ENCODE measurements at places on chromosomes 6 and 20.

DNA sequence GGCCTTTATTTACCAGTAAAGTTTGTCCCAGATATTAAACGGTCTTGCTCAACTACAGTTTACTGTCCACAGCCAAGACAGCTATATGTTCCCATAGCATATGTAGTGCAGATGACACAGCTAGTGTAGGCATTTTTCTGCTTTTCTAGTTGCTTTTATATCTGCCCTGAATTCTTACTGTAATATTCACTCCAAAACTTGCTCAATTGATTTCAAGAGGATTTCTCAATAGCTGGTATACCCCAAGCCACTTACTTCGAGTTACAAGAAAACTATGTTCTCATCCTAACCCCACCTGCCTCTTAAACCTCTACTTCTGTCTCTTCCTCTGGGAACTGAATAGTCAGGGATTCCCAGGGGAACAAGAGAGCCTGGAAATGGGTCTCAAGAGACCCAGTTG, 18.9 kb upstream of the ROS1 start:
- no peak for DNase-seq

DNA sequence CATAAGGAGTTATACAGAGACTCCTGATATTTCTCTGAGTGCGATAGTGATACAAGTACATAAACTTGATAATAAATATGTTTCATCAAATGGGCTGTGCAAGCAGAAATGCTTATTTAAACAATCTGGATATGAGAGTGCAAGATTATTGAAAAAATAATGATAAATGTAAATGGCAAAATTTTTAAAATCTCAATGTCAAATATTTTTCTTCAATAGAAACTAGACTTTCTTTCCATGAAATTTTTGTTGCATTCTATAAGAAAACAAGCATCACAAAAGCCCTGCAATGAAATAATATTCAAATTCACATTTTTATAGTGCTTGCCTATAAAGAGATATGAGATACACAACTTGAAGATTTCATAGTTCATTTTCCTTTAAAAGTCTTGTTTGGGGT, 2.7 kb downstream of the PACRG start:
- no peak for DNase-seq

DNA sequence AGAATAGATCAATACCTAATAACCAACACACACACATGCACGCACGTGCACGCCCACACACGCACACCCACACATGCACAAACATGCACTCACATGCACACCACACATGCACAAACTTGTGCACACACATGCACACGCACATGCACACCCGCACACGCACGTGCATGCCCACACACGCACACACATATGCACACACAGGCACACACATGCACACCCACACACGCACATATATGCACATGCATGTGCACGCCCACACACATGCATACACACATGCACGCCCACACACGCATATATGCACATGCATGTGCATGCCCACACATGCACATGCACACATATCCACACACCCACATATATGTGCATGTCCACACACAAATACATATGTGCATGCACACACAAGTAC, 26.2 kb upstream of the CHRNA4 start:
- no peak for DNase-seq

DNA sequence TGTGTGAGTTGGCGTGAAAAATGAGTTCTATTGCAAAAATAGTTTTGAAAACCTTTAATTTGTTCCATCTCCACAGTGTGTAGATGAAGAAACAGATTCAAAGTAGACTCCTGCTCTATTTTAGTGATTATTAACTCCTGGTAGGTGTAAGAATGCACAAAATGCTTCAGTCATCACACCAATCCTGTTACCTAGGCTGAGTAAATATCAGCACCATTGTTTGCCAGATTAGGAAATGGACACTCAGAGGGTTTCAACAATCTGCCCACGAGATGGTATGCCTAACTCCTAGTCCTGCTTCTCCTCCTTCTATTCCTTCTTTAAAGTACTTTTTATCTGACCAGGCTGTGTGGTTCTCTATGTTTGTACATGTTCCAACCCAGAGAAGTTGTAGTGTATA, 108.9 kb upstream of the AHI1 start:
- no peak for DNase-seq

DNA sequence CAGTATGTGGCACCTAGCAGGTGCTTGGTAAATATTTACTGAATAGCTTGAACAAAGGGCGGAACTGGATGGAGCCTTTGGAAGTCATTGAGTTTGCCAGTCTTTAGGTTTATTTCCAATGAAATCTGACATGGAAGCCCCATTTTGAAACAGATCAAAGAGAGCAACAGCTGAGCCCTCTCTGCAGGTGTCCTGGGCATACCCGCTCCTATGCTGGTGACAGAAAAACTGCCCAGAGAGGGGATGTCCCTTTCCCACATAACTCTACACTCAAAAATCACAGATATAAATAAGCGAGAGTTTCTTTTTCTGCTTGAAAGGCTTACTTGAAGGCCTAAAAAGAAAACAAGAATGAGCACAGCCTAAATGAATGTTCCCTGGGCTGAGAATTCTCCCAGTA, 53.0 kb upstream of the RALY start:
- DNase-seq, result no peak

- no peak for DNase-seq
Observed at GRCh38 chr20:24736131-24736843, 212.8 kb upstream of the CST7 start.

DNA sequence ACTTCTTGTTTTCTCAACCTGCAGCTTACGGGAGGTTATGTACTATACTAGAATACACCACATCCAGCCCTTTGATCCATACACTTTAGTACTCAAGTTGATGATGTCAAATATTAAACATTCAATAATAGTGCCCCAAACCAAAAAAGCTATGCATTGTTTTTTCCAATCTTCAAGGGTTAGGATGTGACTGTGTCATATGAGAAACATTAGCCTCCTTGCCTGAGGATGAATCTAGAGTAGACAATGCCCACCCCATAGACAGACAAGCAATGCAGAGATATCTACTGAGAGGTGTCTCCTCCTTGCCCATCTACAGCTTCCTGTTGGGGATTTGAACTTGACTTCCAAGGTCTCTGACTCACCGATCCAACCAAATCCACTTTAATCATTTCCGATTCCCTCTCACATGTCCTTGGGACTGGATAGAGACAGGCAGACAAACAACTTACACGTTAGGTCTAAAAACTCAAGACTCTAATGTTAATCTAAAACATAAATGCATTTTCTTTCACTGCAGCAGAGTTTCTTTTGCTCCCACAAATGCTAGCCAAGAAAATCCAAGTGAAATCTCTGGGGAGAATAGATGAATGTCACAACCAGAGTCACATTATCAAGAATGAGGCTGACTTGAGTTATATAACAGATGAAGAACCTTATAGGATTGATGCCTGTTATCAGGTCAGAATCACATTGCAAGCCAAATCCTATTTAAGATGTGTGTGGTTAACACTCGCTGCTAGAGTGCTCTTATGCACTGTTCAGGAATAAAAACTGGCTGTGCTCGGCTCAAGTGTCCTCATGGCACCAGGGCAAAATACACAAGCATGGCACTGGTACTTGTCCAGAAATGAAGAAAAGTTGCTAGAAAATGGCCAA, 75.5 kb upstream of the TNFAIP3 start:
- DNase-seq, result no peak

GRCh38 chr20:14336686-14337085, 726 bp downstream of the FLRT3 start:
- no peak for DNase-seq

Measured in activated T-cell treated with anti-CD3 and anti-CD28 coated beads for 24 hours (primary cell).